Foreskin keratinocyte (primary cell): ENCODE measurements at places on chromosomes 1 and 21. TPM values are rescaled to one million over a fixed set of nuclear protein-coding genes. Genes with fewer than 3 reads are reported as not detected.

DNA sequence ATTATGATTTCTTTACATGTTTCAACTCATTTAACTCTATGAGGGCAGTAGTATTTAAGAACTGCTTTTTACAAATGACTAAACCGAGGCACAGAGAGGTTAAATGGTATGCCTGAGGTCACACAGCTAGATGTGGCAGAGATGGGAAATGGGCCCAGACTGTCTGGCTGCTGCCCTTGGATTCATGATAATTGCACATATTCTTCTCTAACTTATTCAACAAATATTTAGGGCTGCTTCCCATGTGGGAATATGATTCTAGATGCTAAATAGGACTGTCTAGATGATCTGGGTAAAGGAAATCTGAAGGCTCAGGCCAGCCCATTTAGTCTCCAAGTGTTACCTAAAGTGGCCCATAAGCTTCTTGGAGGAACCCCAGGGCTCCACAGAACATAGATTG is 26.2 kb downstream of the C8A start:
- DNase-seq, result no peak

DNA sequence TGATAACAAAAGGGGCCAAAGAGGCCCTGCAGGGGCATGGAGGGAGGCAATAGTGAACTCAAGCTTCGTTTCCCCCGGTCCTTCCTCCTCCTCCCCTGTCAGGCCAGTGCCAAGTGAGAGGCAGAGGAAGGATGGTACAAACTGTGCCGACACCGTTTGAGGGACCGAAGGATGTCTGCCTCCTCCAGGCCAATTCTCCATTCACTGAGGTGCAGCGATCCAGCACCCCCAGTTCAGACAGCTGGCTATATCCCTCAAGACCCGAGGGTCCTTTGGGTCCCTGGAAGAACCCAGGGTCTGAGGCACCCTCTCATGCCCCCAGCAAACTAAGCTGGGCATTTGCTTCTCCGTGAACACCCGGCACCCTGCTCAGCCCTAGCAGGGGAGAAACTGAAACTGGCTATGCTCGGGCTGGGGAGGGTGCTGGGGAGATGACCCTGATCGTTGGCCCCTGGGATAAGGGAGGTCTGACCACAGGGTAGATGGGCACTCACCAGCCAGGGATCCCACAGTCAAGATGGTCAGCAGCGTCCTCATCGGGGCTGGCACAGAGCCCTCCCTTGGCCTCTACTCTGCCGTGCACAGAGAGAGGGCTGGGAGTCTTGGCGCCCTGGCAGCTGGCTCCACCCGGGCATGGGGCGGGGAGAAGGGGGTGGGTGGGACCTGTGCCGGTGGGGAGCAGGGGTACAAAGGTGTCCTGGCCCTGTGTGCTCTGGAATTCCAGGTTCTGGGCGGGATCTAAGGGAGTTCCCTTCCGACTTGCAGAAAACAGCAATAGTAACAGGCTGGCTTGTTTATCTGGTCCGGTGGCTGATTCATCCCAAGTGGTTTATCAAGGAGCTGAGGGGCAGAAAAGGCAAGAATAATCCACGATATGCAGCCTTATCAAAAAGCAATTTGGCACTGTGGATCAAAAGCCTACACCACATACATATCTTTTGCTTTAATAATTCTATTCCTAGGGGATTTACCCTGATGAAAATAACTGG is at the start of gene IL22RA1:
Gene IL22RA1, minus strand, starts transcription at position 595 of the 989 bp plus-strand sequence. Its CDS starts 58 bp downstream, at position 537.
- DNase-seq, result peak; percentile 58

GRCh38 chr1:212595787-212596714 is 12.5 kb upstream of the ATF3 start:
- peak; percentile 100 for DNase-seq

GRCh38 chr1:145990249-145990855 is 6.0 kb downstream of the TXNIP start:
- DNase-seq, result no peak

DNA sequence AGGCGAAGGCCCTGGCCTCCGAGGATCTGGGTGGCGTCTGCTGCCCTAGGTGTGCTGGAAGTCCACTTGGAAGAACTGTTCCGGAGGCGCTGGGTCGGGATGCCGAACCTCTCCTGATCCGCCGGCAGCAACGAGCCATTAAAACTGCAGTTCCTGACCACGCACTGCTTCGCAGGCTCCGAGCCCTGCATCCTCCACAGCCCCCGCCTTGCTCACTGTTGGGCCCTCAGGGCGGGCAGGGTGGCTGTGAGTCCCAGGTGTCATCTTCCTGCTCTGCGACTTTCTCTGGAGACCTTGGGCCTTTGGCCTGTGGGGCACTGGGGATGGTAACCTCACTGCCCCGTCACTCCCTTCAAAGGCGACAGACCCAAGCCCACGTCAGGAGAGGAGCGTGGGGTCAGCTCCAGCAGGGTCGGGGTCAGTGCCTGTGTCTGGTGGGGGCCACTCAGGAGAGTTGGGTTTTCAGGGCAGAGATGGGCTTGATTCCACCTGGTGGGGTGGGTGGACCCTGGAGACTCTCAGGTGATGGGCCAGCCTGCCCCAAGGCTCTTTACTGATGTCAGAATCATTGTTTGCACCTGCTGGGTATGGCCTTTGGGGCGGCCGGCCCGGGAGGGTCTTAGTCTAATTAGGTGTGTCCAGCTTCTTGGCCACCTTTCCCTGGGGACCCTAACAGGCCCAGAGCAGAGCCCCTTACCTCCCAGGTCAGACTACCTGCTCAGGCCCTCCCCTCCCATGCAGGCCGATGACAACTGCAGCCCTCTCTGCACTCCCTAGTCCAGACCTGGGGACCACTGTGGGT is 3.1 kb downstream of the PRXL2B start:
- DNase-seq, result no peak

- DNase-seq, result no peak
Measured at GRCh38 chr1:47024141-47024801, 802 bp downstream of the CYP4X1 start.

PROK1 gene
- total RNA-seq, result not detected in 2 replicates

SH3BGRL3 gene
- total RNA-seq, result 194 and 196 TPM in 2 replicates

DNA sequence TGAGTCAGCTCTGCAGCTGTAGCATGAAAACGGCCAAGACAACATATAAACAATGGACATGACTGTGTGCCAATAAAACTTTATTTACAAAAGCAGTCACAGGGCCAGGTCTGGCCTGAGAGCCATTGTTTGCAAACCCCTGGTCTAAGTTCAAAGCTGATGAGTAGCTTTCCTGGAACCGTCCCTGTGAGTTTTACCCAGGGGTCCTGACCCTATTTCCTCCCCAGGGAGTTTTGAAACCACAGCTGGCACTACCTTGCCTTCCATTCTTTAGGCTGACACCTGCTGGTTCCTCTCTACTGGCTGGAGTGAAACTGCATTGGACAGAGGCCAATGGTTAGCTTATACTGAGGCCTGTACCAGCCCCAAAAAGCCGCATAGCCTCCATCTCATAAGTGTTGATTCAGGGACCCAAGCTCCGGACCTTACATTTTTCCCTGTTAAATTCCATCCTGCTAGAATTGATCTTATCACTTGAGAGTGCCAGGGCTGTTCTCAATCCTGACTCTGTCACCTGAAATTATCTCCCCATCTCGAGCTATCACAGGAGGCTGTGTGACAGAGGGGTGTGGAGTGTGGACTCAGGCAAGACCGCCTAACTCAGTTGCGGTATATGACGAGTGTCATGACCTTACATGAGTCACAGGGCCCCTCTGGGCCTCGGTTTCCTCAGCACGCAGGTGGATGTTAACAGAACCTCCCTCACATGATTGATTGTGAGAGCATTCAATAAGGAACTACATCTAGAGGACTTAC is 343.6 kb downstream of the NPHP4 start:
- DNase-seq, result peak; percentile 25

GCSAML gene
- total RNA-seq, result not detected in 2 replicates

GRCh38 chr1:83978056-83978455 is 20.9 kb downstream of the TTLL7 start:
- no peak for DNase-seq

GRCh38 chr1:55775007-55775406 is 559.8 kb upstream of the USP24 start:
- no peak for DNase-seq

FHAD1 gene
- 0.24 and 0.25 TPM in 2 replicates for total RNA-seq

GJA8 gene
- not detected in 2 replicates for total RNA-seq

- no peak for DNase-seq
Measured at GRCh38 chr1:75135573-75136194, 1.5 kb downstream of the LHX8 start.

TFF3 gene
- total RNA-seq, result not detected in 2 replicates

DNA sequence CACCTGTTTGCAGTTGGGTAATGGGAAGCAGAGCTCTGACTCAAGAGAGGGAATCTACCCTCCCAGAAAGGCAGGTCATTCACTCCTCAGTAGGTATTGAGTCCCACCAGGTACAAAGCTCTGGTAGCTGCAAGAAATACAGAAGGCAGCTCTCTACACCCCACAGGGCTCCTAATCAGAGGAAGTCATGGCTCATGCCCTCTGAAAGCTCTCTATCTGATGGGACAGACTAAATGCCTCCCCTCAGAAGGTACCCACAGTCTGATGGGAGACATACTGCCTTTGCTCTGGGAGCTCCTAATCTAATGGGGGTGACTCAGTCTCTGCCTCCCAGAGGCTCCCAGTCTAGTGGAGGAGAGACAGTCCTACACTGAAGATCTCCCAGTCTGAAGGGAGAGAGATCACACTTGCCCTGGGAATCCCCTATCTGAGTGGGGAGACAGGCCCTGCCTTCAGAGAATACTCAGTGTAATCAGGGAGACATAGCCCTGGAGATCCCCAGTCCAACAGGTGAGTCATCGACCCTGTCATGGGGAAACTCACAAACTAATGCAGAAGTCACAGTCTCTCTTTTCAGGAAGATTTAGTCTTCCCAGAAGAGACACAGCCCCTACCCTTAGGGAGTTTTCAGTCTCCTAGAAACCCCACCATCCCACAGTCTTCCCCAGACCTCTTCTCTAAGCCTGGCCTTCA is 23.7 kb downstream of the CAMK1G start:
- peak; percentile 91 for DNase-seq

DNA sequence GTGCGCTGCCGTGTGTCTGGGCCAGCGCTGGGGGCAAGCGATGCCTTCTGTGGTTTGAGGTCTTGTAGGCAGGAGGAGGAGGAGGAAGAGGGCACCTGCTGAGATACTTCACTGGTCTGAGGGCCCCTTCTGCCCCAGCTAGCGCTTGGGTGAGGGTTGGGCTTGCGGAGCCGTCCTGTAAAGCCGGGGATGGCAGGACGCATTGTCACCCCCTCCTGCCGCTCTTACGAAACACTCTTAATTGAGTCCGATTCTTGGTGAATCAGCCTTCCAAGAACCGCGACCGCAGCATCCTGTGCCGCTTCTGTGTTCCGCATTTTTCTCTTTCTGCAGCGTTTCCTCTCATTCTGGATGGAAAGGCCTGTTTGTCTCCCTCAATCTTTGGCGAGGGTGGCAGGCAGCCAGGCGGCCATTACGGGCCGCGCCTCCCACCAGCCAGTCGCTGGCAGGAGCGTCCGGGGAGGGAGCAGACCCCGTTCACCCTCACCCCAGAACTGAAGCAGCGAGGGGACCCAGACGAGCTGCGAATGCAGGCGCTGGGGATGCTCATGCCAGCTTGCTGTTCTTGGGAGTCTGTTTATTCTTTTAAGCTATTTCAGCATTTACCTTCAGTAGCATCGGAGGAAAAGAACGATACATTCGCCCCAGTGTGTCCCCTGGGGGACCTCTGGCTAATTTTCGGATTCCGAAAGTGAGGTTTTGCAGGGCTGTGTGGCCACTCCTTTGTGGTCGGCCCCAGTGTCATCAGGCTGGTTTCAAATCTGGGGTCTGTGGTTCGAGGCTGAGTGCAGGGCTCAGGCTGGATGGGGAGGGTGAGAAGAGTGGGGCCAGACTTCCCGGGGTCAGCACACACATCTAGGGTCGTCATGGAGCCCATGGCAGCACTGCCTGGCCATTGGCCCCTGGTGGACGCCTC is 62.7 kb downstream of the SKI start:
- peak; percentile 37 for DNase-seq

EFNA3 gene
- 4.1 and 4.2 TPM in 2 replicates for total RNA-seq

DNA sequence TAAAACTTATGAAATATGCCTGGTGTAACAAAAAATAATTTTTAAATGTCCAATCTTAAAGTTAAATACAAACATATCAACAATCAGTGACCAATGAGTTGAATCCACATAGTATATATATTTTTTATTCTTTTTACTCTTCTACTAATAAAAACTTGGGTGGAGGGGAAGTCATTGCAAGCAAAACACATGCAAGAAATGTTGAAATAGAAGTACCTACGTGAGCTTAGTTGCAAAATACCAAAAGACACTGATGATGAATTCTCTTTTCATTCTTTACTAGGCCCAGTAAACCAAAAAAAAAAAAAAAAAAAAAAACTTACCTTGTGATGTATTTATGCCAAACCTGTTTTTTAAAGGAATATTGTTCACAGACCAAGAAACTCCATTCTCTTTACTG is 26.4 kb upstream of the PLA2G4A start:
- no peak for DNase-seq

AK5 gene
- 3.8 and 7.9 TPM in 2 replicates for total RNA-seq

DNA sequence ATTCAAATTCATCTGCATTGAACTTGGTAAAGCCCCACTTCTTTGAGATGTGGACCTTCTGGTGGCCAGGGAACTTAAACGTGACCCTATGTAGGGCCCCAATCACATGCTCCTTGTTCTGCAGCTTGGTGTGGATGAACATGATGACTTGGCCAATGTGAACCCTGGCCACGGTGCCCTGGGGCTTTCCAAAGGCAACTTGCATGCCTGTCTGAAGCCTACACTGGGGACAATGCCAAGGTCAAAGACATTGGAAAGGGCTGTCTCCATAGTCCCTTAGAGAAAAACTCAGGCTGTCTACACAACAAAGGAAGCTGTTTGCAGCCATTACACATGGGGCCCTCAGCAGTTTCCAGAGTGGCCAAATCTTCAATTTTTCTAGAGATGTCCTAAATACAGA is 8.9 kb upstream of the VPS13D start:
- no peak for DNase-seq

- DNase-seq, result no peak
Measured at GRCh38 chr1:66298464-66298863, 235.5 kb upstream of the SGIP1 start.

DNA sequence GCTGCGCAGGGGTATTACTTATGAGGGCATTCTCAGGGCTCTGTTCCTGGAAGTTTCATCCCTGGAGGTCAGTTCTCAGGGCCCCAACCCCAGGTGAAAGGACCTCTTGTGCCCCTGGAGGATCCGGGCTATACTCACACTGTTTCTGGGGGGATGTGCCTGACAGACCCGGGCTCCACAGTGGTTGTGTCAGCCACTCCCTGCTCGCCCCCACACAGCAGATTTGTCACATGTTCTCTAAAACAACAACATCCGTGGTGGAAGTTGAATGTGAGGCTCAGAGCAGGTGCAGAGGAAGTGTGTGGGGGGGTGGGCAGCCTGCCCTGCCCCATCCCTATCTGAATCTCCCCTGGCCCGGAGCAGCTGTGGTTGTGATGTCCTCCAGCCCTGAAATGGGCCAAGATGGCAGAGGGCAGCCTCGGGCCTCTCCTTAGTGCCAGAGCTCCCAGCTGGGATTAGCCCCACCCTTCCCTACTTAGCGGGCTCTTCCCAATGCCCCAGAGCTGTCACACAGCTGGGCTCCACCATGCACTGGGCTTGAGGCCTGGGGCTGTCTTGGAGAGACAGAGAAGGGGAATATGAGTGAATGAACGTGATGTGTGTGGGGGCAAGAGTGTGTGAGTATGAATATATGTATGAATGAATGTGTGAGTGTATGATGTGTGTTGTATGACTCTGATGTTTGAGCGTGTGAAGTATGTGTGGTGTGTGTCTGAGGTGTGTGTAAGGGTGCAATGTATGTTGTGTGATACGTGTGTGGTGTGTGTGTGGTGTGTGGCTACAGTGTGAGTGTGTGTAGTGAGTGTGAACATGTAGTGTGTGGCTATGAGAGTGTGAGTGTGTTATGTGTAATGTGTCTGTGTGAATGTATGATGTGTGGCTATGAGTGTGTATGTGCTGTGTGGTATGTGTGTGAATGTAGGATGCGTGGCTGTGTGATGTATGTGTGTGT is 1.5 kb upstream of the FCMR start:
- no peak for DNase-seq

MR1 gene
- total RNA-seq, result 14.9 and 18.9 TPM in 2 replicates

KCNT2 gene
- total RNA-seq, result 0.03 TPM in 1 of 2 replicates, not detected in the other
